ENCODE measurements at places on chromosomes 3 and 15. TPM values are rescaled to one million over a fixed set of nuclear protein-coding genes. Genes with fewer than 3 reads are reported as not detected.

The ANKUB1 gene
- not detected for total RNA-seq

The GOLGA6A gene
- total RNA-seq, result 6.9 TPM

The TRIM42 gene
- total RNA-seq, result not detected

The STAC gene
- total RNA-seq, result 0.08 TPM

The MCTP2 gene
- total RNA-seq, result 2.2 TPM

The IQGAP1 gene
- 138 TPM for total RNA-seq

The TMEM207 gene
- total RNA-seq, result not detected

The SV2B gene
- not detected for total RNA-seq

The DUOX2 gene
- total RNA-seq, result 0.13 TPM

The ISLR gene
- total RNA-seq, result 64.9 TPM

The MME gene
- total RNA-seq, result 96.5 TPM

The LCMT2 gene
- 5.9 TPM for total RNA-seq

The ROBO1 gene
- 47.8 TPM for total RNA-seq

The C3orf85 gene
- total RNA-seq, result not detected

The ROPN1 gene
- not detected for total RNA-seq

The WDR93 gene
- total RNA-seq, result under 0.01 TPM

The CLDN18 gene
- total RNA-seq, result not detected

The DHFR2 gene
- 9.5 TPM for total RNA-seq

The STRA6 gene
- total RNA-seq, result 13.1 TPM

The LMAN1L gene
- not detected for total RNA-seq

The TMC3 gene
- total RNA-seq, result not detected

The MED12L gene
- total RNA-seq, result 0.80 TPM

The CCDC54 gene
- total RNA-seq, result not detected

The CIB2 gene
- 8.0 TPM for total RNA-seq

The AHSG gene
- total RNA-seq, result not detected

The SYNPR gene
- total RNA-seq, result not detected

The SNURF gene
- 1.7 TPM for total RNA-seq

The SNTN gene
- not detected for total RNA-seq

The NMNAT3 gene
- total RNA-seq, result 0.32 TPM

The SCAP gene
- 51.7 TPM for total RNA-seq

The SPPL2A gene
- 76.9 TPM for total RNA-seq

The MOBP gene
- not detected for total RNA-seq

The NR2E3 gene
- not detected for total RNA-seq

The SLC22A13 gene
- total RNA-seq, result 1.6 TPM

The RBPMS2 gene
- not detected for total RNA-seq

The SAMD7 gene
- not detected for total RNA-seq

The PPP2R3A gene
- total RNA-seq, result 8.5 TPM

The KY gene
- 0.16 TPM for total RNA-seq

The SLCO2A1 gene
- 2.3 TPM for total RNA-seq

The PLOD2 gene
- 99.2 TPM for total RNA-seq

The C3orf20 gene
- total RNA-seq, result not detected

The SEMA6D gene
- 21.0 TPM for total RNA-seq

The MAGEL2 gene
- 0.52 TPM for total RNA-seq

The CPLX3 gene
- total RNA-seq, result 0.48 TPM

The STAB1 gene
- total RNA-seq, result 0.80 TPM

The SYNM gene
- total RNA-seq, result 0.65 TPM

The ZNF660 gene
- 3.8 TPM for total RNA-seq

The FRMD5 gene
- 0.24 TPM for total RNA-seq

All from epithelial cell of alveolus of lung (primary cell).